ENCODE measurements at places on chromosomes 5 and 9.

DNA sequence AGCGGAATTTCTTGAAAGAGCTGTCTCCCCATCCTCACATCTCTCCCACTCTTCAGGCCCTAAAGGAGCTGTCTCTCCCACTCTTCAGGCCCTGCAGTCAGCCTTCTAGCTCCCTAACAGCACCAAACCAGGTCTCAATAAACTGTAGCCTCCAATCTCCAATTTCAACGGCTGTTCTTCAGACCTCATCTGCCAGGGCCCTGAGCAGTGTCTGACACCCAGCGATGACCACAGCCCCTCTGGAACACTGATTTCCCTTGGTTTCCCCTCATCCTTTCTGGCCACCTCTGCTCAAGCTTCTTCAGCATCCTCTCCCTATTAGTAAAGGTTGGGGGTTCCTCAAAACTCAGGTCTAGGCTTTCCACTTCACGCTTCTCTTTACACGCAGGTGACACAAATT lies 1.6 kb upstream of the P4HA2 start:
- DNase-seq, result no peak

DNA sequence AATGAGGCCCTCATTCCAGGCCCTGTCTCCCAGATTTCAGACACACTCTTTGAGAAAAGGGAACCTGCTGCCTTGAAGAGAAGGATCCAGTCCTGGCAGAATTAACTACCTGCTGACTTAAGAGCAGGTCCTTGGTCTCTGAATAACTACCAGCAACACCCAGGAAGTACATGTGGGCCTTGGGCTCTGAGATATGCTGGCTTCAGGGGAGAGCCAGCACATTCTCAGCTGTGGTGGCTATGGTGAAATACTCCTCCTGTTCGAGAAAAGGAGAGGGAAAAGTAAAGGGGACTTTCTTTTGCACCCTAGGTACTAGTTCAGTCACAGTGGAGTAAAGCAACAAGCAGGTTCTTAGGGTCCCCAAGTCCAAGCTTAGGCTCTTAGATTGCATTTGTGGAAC lies 120.0 kb downstream of the HMHB1 start:
- no peak for DNase-seq

GRCh38 chr9:86718388-86719049 lies 228.8 kb downstream of the GAS1 start:
- no peak for DNase-seq

- no peak for DNase-seq
Measured at GRCh38 chr9:16959391-16959790, 88.9 kb upstream of the BNC2 start.

DNA sequence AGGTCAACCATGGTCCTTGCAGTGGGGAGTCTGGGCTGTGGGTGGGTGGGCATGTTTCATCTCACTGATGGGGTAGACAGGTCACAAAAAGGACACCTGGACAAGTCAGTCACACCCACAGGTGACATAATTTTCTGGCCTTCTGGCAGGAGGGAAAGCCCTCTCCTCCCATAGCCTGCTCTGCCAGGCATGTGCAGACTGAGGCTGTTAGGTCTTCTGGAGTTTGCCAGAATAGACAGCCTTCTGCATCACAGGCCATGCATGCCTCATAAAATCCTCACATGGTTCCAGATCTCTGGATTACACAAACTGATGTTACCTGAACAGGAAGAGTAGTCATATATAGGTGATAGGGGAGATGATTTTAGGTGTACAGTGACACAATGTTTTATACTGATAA lies 49.1 kb downstream of the ARHGAP26 start:
- no peak for DNase-seq

GRCh38 chr5:55140908-55141665 lies 18.9 kb upstream of the GPX8 start:
- no peak for DNase-seq

- DNase-seq, result no peak
Measured at GRCh38 chr9:97315550-97315949, 8.1 kb downstream of the CCDC180 start.

DNA sequence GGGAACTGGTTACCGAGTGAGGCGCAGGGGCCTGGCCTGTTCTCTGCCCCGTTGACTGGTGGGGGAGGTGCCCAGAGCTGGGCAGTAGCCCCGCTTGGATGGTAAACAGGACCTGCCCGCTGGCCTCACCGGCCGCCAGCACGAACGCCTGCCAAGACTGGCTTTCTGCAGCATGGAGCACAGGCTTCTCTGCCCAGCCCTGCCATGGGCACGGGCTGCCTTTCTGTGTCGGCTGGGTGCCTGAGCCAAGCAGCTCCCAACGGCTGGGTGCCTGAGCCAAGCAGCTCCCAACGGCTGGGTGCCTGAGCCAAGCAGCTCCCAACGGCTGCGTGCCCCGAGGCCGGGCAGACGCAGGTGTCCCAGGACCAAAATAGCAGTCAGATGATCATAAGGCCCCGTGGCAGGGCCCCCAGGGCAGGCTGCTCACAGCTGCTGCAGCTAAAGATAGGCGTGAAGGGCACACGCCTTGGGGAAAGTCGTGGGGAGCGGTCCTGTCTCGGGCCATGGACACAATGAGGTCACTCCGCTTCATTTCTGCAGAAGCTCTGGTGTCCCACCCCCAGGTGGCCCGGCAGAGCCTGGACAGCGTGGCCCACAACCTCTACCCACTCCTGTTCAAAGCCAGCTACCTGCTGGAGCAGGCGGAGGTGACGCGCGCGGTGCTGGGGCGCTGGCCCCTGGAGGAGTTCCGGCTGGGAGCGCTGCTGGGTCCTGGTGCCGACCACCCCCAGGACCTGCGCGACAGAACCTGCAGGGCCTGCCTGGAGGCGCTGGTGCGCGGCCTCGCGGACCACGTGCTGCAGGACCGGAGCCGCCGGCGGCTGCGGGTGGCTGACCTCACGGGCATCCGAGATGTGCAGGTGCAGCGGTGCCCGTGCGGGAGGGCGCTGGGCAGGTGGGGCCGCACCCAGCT lies at the start of gene LRRC14B:
LRRC14B (plus strand) TSS at position 460 of the 913 bp plus-strand sequence; CDS start at position 504, 44 bp downstream.
- DNase-seq, result peak; percentile 73

GRCh38 chr5:96785326-96786109 lies 22.2 kb downstream of the ERAP1 start:
- DNase-seq, result no peak

DNA sequence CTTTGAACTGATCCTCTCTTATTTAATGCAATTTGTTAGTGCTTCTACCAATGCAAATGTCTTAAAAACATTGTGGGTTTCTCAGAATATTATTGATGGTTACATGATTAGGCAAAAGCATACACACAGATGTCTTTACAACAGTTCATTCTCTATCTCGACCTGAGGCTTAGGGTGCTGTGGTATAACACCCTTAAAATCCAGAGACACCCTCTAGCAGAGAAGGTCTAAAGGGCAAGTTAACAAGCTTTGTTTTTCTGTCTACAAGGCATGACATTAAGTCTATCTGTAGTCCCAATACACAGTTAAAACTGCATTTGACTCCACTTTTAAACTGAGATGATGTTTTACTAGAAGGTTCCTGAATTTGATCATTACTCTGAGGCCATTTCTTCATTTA lies 518.7 kb upstream of the MEF2C start:
- no peak for DNase-seq

DNA sequence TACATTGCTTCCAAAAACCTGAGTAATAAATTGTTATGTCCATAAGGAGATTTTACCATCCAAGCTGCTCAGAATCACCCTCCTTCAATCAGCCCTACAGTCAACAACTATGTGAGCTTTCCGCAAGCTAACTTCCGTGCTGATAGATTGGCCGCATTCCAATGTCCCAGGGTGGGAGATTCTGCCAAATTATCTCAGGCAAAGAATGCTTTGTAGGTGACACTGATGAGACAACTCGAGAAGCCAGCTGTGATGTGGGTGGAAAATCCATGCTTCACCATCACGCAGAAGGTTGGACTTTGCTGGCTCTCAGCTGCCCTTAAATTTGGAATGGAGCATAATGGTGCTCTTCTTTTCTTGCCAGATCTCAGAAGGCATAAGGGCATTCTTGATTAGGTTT lies 44.9 kb upstream of the HCN1 start:
- DNase-seq, result no peak

GRCh38 chr5:119336845-119337580 lies 18.8 kb upstream of the TNFAIP8 start:
- DNase-seq, result no peak

GRCh38 chr5:115100319-115100955 lies 69.3 kb downstream of the TRIM36 start:
- DNase-seq, result no peak

GRCh38 chr9:119044806-119045205 lies 324.4 kb downstream of the BRINP1 start:
- DNase-seq, result no peak

GRCh38 chr9:133516256-133516960 lies 8.4 kb downstream of the MYMK start:
- no peak for DNase-seq

- DNase-seq, result no peak
Measured at GRCh38 chr5:53099546-53099945, 10.0 kb downstream of the MOCS2 start.

DNA sequence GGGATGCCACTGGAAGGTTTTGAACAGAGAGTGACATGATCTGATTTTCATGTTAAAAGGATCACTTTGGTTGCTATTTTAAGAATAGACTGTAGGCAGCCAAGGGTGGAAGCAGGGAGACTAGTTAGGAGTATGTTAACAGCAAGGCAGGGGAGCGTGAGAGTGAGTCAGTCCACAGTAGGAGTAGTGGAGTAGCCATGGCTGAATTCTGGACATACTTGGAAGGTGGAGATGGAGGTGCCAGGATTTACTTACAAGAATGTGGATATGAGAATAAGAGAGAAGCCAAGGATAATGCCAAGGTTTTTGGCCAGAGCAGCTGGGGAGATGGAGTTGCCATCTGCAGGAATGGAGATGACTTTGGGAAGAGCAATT lies 118.8 kb downstream of the GALNT10 start:
- no peak for DNase-seq

GRCh38 chr9:78691542-78691941 lies 394.6 kb downstream of the PSAT1 start:
- DNase-seq, result no peak

- DNase-seq, result no peak
Measured at GRCh38 chr9:79565245-79565644, 6.5 kb upstream of the TLE4 start.

DNA sequence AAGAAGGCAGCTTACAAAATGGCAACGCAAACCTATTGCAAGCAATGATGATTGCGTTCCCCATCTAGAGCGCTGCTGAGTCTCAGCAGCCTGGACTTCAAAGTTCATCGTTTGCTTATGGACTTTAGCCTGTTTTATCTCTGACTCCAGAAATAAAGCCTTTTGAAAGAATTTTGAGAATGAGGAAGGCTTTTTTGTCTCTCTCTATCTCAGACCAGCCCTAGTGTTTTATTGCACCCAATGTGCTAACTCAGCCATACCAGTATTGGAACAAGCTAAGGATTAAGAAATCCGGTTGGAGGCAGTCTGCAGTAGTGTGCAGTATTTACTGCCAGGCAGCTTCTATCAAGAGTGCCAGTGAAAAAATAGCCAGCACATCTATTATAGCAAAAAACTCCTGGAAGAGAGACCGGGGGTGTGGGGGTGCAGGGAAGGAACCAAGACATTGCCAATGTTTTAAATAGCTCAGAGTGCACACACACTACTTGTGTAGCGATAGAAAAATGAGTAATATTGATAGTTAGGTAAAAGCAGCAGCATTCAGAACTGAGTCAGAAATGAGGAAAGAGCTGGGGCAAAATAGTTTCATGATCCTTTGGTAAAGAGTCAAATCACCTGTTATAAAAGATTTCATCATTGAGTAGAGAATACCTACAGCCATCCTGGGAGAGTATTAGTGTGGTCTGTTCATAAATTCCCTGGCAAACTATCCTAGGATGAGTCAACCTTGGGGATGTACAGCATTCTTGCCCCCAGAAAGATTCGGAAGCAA lies 219.0 kb downstream of the ZNF608 start:
- DNase-seq, result peak; percentile 57

- no peak for DNase-seq
Measured at GRCh38 chr9:137186385-137186784, 2.0 kb downstream of the ANAPC2 start.

DNA sequence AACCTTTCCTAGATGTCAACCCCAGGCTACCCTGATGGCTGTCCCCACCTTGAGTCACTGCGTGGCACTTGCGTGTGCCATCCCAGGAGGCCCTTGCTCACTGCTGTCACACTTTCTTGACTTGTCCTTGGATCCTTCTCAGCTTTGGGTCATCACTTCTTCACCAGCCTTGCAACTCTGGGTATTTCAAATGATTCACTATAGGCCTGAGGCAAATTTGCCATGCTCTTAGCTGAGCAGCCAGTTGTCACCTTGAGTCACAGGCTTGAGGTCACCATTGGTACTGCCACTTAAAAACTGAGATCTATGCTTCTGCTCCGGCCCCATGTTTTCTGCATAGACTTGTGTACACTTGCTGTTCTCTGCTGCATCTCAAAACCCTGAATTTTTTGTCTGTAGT lies 84.7 kb downstream of the BASP1 start:
- no peak for DNase-seq

DNA sequence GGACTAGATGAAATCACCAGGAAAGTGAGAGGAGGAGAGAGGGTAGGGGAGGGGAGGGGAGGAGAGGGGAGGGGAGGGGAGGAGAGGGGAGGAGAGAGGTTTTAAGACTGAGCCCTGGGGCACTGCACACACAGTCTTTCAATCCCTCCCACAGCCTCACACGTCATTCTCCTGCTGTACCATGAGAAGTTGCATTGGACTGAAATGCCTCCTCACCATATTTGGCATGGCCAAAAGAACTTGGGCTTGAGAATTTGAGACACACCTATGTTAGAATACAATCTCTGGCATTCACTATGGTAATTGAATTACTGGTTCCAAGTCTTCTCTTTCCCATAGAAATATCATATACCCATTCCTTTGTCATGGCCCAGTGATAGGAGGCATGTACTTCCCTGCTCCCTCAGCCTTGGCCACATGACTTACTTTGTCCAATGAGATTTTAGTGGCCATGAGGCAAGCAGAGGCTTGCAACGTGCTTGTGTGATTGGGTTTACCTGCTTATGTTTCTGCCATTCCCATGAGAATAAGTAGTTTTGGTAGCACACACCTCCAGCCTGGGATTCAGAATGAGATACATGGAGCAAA lies 133.3 kb upstream of the SMARCA2 start:
- no peak for DNase-seq

Data from stomach (tissue), 19 donors.